Calu3 (cell line): ENCODE measurements at places on chromosomes 7 and 10. TPM values are rescaled to one million over a fixed set of nuclear protein-coding genes. Genes with fewer than 3 reads are reported as not detected.
A peak's percentile ranks its signal among the peaks of the same experiment; 100 is the strongest.

The LRRC18 gene
- total RNA-seq, result not detected in 2 replicates

The ATRNL1 gene
- total RNA-seq, result 4.0 and 8.8 TPM in 2 replicates

The MRLN gene
- not detected in 2 replicates for total RNA-seq

The KCNIP2 gene
- total RNA-seq, result 3.3 and 4.8 TPM in 2 replicates

The FAM131B gene
- 0.19 and 1.2 TPM in 2 replicates for total RNA-seq

DNA sequence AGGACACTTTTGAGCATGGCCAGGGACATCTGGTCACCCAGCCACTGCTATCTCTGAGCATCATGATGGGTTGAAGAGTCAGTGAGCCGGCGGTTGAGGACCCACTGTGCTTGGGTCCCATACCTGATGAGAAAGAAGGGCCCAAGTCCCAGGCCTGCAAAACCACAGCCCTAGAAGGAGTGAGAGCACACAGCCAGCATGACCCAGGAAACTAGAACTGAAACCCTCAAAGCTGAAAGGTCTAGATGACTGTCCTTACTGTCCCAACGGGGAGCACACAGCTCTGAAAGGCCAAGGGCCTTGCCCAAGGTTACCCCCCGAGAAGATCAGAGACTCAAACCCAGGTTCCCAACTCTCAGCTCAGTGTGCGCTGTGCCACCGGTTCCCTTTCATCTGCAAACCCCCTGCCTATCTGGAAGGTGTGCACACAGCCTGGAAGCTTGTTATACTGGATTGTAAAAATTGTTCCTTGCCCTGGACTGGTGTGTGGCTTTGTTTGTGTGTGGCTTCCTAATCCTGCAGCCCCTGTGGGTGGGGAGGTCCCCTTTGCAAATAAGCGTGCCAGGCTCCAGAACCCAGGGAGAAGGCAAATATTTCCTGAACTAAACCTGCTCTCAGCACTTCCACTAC is 22.6 kb upstream of the PSAP start:
- no peaks in the 10 kb centered on the region for H3K27me3 ChIP-seq
- peaks cover 12% of the 10 kb centered on the region for H3K4me1 ChIP-seq
- peaks cover 9% of the 10 kb centered on the region for H3K36me3 ChIP-seq

DNA sequence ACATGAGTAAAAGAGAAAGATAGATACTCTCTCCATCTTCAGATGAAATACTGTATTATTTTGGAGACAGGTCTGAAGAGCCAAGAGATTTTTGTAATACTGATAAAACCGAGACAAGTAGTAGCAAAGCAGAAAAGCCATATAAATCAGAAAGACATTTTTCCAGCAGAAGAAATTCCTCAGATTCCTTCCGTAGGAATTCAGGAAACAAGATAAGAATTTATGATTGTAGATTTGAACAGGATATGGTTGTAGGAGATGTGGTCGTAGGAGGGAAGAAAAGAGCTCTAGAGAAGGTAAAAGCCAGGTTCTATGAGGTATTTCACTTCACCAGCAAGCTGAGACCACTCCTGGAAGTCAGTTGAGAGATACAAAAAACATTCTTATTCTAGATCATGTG is 17.6 kb upstream of the AASS start:
- no peak overlapping the region for H3K27ac ChIP-seq
- no peaks in the 10 kb centered on the region for H3K36me3 ChIP-seq
- peaks cover 20% of the 10 kb centered on the region for H3K4me1 ChIP-seq
- H3K4me3 ChIP-seq, result no peak overlapping the region

DNA sequence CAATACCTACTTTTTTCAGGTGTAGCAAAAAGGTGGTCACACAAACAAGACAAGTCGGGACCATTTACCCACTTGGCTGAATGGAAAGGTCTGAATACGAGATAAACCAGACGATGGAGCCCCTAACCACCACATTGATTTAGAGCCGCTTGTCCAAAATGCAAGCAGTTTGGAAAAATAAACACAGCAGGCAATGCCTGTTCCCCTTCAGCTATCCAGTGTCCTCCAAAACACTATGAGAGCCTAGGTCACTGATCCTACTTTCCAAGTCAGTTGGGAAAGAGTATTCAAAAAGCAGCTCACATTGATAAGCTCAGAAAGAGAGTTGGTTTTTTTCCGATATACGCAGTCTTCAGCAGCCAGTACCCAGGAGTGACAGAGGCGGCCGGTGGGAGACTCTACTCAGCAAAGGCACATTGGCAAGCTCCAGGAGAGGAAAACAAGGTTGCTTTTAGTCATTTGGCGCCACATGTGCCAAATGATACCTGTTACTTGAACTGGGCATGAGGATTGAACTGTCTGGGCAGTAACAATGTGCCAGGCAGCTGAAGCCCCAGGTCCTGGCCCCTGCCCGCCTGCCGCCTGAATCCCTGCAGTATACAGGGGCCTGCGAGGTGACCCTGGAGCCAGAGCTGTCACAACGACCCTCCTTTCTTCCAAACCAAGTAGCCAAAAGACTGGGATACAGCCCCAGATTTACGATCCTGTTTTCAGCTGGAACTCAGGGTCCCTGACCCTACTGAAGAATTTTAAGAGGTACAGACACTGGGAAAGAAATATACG is 109.8 kb downstream of the PIP4K2A start:
- no peak for DNase-seq
- no peak overlapping the region for H3K27ac ChIP-seq
- H3K4me1 ChIP-seq, result peaks cover 8% of the 10 kb centered on the region
- H3K4me3 ChIP-seq, result no peak overlapping the region
- H3K36me3 ChIP-seq, result peaks cover under 1% of the 10 kb centered on the region

- no peaks in the 10 kb centered on the region for H3K27me3 ChIP-seq
- peaks cover 69% of the 10 kb centered on the region for H3K4me1 ChIP-seq
- peaks cover 10% of the 10 kb centered on the region for H3K36me3 ChIP-seq
- DNase-seq, result no peak
These were observed 161.5 kb upstream of the AGR3 start for GRCh38 chr7:17043012-17043877.

- H3K4me1 ChIP-seq, result no peaks in the 10 kb centered on the region
- no peak overlapping the region for H3K4me3 ChIP-seq
- H3K27me3 ChIP-seq, result peaks cover 61% of the 10 kb centered on the region
- no peak for DNase-seq
- no peak overlapping the region for H3K27ac ChIP-seq
These were observed 162.1 kb upstream of the RNF32 start for GRCh38 chr7:156478486-156478885.

- H3K27me3 ChIP-seq, result no peaks in the 10 kb centered on the region
- DNase-seq, result no peak
- H3K36me3 ChIP-seq, result no peaks in the 10 kb centered on the region
These were observed 42.4 kb upstream of the HGF start for GRCh38 chr7:81811956-81812865.

DNA sequence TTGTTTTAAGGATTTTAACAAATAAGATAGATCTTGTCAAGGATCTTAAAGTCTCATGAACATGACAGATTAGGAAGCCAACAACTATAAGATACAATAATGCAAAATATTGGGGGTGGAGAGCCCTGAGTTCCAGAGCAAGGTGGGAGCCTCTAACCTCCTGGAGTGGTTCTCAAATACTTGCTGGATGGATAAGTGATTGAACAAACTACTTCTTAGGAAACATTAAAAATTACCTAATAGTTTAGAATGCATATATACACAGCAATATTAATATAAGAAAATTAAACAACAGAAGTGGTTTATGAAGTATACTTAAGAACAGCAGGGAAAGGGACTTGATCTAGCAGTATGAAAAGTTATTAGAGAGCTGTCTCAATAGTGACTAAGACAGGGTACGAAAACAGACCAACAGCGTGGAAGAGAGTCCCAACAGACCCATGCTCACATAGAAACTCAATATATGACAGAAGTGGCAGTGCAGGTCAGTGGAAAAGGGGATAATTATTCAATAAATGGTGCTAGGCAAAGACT is 28.3 kb downstream of the CRPPA start:
- no peaks in the 10 kb centered on the region for H3K27me3 ChIP-seq
- H3K27ac ChIP-seq, result no peak overlapping the region
- no peak for DNase-seq
- peaks cover 19% of the 10 kb centered on the region for H3K36me3 ChIP-seq

DNA sequence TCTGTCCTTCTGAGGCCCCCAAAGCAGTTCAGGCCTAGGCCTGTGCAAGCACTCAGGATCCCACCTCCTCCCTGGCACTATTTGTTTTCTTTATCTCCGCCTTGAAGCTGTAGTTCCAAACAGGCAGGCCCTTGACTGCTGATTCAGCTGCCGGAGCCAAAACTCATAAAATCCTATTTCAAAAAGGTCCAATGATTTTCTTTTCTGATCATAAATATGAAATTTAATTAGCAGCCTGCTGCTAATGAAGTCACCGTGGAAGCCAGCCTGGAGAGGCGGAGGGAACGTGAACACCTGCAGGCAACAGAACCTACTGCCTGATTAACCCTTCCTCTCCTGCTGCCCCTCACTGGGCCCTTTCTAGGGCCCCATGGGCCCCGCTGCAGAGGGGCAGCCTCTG is 60.1 kb downstream of the CARD11 start:
- DNase-seq, result no peak
- H3K27ac ChIP-seq, result no peak overlapping the region
- no peaks in the 10 kb centered on the region for H3K27me3 ChIP-seq
- no peak overlapping the region for H3K4me3 ChIP-seq

GRCh38 chr10:58992830-58993460 is 183.5 kb upstream of the PHYHIPL start:
- H3K4me1 ChIP-seq, result no peaks in the 10 kb centered on the region
- peaks cover 40% of the 10 kb centered on the region for H3K27me3 ChIP-seq
- DNase-seq, result no peak
- no peak overlapping the region for H3K27ac ChIP-seq

GRCh38 chr7:140696024-140696679 is 356 bp upstream of the NDUFB2 start:
- H3K36me3 ChIP-seq, result peaks cover 32% of the 10 kb centered on the region
- peak overlapping the region; percentile 95 for H3K27ac ChIP-seq
- H3K4me1 ChIP-seq, result peaks cover 24% of the 10 kb centered on the region
- no peak for DNase-seq
- peak overlapping the region; percentile 98 for H3K4me3 ChIP-seq

- no peak overlapping the region for H3K27ac ChIP-seq
- no peaks in the 10 kb centered on the region for H3K27me3 ChIP-seq
- H3K4me3 ChIP-seq, result no peak overlapping the region
- no peaks in the 10 kb centered on the region for H3K4me1 ChIP-seq
- DNase-seq, result no peak
These were observed 92.4 kb downstream of the TMEM106B start for GRCh38 chr7:12303495-12303894.

DNA sequence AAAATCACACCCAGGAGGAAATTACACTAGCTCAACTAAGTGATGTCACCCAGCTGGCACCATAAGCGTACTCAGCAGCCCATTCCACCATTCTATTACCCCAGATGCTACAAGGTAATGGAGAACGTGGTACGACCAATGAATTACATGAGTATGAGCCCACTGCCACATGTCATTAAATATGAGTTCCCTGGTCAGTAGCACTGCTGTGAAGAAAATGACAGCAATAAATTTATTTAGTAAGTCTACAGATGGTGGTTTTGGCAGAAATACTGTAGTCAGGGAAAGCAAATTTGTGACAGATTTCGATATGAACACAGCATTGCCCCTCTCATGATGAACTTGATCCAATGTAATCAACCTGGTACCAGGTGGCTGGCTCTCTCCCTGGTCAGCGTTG is 154.2 kb downstream of the VWC2 start:
- no peak for DNase-seq
- H3K27ac ChIP-seq, result no peak overlapping the region
- no peak overlapping the region for H3K4me3 ChIP-seq
- no peaks in the 10 kb centered on the region for H3K4me1 ChIP-seq
- no peaks in the 10 kb centered on the region for H3K27me3 ChIP-seq
- no peaks in the 10 kb centered on the region for H3K36me3 ChIP-seq

DNA sequence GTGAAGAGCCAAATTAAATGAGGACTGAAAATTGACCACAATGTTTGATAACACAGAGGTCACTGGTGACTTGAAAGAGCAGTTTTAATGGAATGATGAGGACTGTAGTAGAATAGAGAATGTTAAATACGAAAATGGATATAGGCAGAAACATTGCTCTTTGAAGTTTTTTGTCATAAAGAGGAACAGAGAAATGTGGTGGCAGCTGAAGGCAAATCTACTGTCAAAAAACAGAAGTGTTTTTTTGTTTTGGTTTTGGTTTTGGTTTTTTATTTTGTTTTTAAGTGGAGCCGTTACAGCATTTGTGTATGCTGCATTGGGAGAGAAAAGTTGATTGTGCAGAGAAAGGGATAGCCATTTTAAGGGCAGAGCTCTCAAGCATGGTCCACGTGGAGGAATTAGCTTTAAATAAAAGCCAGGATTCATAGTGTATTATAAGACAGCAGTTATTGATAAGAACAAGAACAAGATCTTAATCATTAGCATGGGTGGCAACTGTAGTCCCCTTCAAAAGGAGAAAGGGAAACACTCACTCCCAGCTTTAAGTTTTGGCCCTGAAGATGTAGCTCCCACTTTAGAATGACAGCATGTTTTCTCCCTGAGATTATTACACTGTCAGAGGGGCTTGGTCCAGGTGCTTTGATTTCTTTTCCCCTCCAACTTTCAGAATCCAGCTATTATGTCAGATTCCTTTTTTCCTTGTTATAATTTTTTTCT is 156.7 kb upstream of the BET1 start:
- no peak overlapping the region for H3K27ac ChIP-seq
- no peaks in the 10 kb centered on the region for H3K36me3 ChIP-seq
- DNase-seq, result no peak
- no peak overlapping the region for H3K4me3 ChIP-seq
